Activated T-cell treated with anti-CD3 and anti-CD28 coated beads for 1 hour (primary cell): ENCODE measurements at places on chromosomes 6 and 20.

DNA sequence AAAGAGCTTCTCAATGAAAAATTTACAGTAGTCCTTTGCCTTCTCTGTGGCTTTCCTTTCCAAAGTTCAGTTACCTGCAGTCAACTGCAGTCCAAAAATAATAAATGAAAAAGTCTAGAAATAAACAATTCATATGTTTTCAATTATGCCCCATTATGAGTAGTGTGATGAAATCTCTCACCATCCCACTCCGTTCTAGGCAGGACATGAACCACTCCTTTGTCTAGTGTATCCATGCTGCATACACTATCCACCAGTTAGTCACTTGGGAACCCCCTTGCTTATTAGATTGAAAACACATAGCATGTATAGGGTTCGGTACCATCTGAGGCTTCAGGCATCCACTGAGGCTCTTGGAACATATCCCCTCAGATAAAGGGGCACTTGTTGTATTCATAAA, 80.6 kb upstream of the EYA4 start:
- no peak for DNase-seq

GRCh38 chr6:95091823-95092436, 485.4 kb upstream of the MANEA start:
- no peak for DNase-seq

- DNase-seq: no peak
These were observed 2.4 kb downstream of the BTBD3 start for GRCh38 chr20:11920083-11920482.

GRCh38 chr6:13006578-13007300, 290.2 kb downstream of the PHACTR1 start:
- no peak for DNase-seq
